ENCODE measurements at places on chromosomes 2 and 18.

- DNase-seq = no peak
Observed at GRCh38 chr18:318791-319291, 51.0 kb upstream of the THOC1 start.

- DNase-seq = no peak
Observed at GRCh38 chr2:20106746-20107145, 55.3 kb upstream of the LAPTM4A start.

DNA sequence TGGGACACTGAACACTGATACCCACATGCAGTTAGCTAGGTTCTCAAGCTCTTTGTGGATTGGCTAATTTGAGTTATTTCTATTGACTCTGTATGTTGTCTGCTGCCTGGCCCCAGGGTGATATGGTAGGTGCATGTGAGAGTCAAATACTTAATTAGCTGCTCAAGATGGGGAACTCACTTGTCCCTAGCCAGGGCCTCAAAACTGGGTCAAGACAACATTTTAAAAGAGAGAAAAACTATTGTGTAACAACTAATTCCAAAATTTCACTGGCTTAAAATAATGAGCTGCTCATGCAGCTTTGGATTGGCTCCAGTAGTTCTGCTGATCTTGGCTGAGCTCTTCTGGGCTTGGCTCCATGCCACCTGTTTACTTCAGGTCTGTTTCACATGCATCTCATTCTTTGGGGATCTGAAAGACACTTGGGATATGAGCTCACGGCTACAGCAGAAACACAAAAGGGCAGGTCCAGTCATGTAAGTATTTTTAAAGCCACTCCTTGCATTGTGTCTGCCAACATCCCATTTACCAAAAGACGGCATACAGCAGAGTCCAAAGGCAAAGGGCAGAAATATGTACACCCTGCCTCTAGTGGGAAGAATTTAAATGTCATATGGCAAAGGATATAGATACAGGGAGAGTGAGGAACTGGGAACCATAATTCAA lies 716.8 kb downstream of the SUCLG1 start:
- DNase-seq = no peak

DNA sequence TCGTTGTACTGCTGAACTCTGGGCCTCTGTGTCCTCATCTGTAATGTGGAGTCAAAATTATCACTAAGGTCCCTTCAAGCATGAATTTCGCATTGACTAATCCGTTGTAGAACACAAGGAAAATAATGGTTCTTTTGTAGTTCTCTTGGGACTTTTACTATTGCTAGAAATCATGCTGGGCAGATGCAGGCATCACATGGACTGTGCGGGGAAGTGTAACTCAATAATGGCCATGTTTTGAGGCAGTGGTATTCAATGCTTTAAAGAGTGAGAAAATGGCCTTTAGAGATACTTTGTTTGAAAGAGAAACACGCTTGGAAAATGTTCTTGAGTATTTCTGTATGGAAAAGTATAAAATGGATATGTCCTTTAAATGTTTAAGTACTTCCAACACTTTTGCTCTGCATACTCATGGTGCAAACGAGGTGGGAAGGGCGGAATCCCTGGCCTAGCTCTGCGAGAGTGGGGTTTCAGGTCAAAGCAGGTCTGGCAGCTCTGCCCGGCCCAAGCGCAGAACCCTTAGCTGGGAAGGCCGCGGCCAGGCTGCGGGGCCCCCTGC lies 117.3 kb upstream of the MSTN start:
- DNase-seq = no peak

- no peak for DNase-seq
Observed at GRCh38 chr2:45750484-45750883, 99.0 kb downstream of the PRKCE start.

- no peak for DNase-seq
Observed at GRCh38 chr2:5401115-5401657, 291.0 kb upstream of the SOX11 start.

GRCh38 chr2:26018184-26019055 lies 15.5 kb upstream of the RAB10 start:
- no peak for DNase-seq

GRCh38 chr2:197675246-197675645 lies at the start of gene RFTN2:
RFTN2 (minus strand) TSS chr2:197675587; CDS start chr2:197675458, 129 bp downstream.
- no peak for DNase-seq

DNA sequence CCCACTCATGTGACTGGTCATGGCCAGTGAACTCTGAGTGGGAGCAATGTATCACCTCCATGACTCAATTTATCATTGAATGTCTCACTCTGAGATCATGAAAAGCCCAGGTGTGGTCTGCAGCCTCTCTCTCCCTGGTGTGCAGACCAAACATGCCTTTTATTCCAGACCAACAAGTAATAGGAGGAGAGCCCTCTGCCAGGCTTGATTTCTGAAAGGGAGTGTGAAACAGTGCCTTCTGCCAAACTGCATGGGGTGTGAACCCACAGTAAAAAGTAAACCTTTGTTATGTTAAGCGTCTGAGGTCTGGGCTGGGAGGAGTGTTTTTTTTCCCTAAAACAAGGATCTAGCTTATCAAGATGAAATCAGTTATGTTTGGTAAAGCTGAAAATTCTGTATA lies 601.2 kb downstream of the ADCYAP1 start:
- no peak for DNase-seq

- DNase-seq = no peak
Observed at GRCh38 chr2:28717339-28717758, 34.3 kb upstream of the PPP1CB start.

GRCh38 chr2:70894765-70895164 lies 40.9 kb upstream of the ATP6V1B1 start:
- DNase-seq = no peak

- no peak for DNase-seq
Observed at GRCh38 chr2:215796140-215796855, 217.1 kb downstream of the MREG start.

- DNase-seq = no peak
Observed at GRCh38 chr2:144759746-144760145, 239.8 kb upstream of the ZEB2 start.

- no peak for DNase-seq
Observed at GRCh38 chr2:220241423-220241822, 614.0 kb downstream of the SLC4A3 start.

DNA sequence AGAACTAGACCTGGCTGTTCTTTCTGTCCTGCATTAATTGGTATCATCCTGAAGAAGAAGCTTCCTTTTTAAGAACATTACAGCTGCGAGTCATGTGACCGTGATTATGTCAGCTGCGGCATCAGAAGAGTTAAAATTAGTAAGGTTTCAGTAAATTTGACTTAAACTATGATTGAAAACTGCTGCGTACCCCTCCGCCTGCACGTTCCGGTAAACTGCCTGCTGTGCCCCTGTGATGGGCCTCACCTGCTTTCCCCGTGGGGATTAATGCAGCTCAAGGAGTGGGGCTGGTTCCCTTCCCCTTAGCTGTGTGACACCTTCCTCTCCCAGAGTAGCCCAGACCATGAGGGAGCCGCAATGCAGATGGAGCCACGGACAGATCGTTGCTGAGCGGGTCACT lies 36.1 kb upstream of the MYO3B start:
- DNase-seq = no peak

GRCh38 chr2:215397632-215398341 lies 38.1 kb downstream of the FN1 start:
- DNase-seq = no peak

DNA sequence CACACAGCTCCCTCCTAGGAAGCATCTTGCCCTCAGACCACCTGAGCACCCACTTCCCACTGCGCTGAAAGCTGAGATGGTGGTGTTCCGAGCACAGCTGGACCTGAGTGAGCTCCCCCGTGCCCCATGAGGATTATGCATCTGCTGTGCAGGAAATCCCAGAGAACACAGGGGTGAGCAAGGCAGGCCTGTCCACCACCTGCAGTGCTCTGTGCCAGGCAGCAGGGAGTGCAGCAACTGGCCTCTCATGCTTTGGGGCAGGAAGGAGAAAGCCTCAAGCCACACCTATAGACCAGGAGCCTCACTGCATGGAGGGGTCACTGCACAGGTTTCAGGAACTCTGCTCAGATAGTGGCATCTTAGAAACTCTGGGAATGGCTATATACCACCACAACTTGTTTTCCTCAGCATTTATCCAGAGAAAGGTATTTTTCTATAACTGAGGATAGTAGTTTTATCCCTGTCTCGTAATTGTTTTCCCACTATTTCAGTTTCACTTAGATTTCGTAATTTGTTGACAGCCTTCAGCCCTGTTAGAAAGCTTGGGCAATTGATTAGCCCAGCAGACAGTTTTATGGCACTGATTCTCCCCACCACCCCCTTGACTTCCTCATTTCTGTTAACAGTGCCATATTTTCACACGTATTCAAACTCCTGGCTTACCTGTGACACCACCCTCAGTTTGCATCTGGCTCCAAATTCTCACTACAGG lies 144.3 kb upstream of the DAPL1 start:
- DNase-seq = no peak

- DNase-seq = no peak
Observed at GRCh38 chr18:23291456-23292205, 156.3 kb downstream of the CABLES1 start.

GRCh38 chr2:17981936-17982335 lies 103.5 kb downstream of the KCNS3 start:
- DNase-seq = no peak

- DNase-seq = no peak
Observed at GRCh38 chr2:58039170-58039611, 7.4 kb upstream of the VRK2 start.

- no peak for DNase-seq
Observed at GRCh38 chr2:63048367-63049171, 2.1 kb upstream of the OTX1 start.

DNA sequence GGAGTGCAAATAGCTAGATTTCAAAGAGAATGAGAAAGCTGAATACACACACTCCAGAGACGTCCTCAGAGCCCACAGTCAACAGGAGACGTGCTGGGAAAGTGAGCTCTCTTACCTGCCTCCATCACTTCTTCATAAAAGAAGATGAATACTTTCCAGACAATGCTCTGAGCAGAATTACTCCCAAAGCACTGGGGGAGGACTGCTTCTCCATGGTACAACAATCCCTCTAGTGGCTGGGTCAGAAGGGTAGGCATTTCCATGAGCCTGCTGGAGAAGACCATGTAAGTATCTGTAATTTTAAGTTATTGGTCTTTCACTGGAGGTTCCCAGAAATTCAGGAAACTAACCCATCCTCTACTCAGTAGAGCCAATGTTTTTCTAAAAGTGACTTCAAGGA lies 190.3 kb downstream of the RBM43 start:
- DNase-seq = no peak

DNA sequence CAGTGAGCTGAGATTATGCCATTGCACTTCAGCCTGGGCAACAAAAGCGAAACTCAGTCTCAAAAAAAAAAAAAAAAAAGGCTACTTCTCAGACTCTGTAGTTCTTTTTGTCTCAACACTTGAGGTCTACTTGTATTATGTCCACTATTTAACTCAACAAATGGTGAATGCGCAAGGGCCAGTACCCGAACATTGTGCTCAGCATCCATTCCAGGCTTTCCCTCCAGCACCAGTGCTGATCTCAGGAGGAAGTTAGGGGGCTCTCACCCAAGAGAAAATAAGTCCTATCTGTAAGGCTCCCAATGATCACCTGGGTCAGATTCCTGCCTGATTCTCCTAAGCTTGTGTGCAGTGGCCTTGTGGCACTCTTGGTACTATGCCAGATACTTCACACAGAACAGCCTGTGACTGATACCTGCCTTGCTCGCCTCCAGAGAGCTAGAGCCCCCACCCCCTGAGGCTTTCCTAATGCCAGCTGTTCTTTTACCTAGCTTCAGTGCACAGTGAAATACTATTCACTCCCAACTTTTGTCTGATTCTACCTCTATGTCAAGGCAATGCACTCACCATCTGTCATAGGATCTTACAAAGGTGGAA lies 74.9 kb downstream of the INO80D start:
- DNase-seq = no peak

- DNase-seq = no peak
Observed at GRCh38 chr2:114753145-114753544, 310.7 kb downstream of the DPP10 start.

DNA sequence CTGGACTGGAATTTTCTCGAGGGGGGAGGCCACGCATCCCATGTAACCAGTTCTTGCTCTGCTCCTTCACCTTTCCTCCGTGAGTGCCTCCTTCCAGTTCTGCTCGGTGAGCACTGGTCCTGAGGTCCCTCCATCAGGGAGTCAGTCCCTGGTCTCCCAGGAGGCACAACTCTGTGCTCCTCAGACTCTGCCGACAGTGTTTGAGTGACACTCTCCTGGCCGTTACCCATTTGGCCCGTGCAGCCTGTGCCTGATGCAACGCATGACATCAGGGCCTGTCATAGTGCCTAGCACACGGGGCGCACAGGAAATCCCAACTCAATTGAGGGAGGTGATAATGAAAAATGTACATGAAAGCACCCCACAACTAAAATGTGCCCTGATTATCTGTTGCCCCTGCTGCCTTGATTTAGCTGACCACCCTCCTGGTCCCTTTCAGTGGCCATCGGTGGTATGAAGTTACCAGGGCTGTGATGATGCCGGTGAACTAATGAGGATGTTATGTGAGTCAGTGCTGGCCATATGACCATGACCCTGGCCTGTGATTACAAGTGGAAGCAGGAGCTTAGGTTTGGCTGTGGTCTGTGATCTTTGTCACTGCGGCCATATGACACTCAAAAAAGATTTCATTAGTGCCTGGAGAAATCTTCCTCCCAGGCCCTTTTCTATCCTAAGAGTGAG lies 144.6 kb downstream of the TDRD15 start:
- DNase-seq = no peak

GRCh38 chr2:53938904-53939303 lies 31.9 kb downstream of the PSME4 start:
- no peak for DNase-seq

- DNase-seq = no peak
Observed at GRCh38 chr18:58789876-58790240, 74.8 kb upstream of the ZNF532 start.

DNA sequence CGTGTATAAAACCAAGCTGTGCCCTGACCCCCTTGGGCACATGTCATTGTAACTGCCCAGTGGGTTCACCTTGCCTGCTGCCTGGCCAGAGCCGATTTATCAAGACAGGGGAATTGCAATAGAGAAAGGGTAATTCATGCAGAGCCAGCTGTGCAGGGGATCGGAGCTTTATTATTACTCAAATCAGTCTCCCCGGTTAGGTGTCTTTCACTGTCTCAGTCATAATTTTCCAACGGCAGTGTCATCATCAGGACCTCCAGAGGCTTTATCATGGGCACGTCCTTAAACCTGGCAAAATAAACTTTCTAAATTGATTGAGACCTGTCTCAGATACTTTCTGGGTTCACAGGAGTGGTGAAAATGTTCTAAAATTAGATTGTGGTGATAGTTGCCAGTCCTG lies 29.6 kb upstream of the PGAP1 start:
- no peak for DNase-seq

DNA sequence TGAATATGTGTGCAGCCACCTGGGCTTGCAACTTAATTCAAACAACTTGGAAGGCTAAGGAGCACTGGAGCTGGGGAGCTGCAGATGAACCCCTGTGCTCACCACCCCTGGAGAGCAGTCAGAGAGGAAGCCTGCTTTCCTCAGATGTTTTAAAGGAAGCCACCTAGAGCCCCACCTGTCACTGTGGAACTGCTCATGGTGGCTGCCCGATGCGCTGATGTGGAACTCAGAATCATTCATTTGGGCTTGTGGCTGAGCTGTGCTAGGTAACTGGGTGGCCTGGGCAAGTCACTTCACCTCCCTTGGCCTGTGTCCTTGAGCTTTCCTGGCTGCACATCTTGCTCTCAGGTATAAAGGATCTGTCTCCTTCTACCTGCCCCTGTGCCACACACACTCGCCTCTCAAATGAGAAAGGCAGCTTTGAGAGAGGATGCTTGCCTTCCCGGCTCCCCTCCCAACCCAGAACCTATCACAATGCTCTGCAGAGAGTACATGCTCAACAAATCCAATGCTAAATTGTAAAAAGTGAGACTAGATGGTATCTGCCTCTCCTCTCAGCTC lies 41.3 kb downstream of the BCL11A start:
- DNase-seq = no peak

- no peak for DNase-seq
Observed at GRCh38 chr2:47656715-47657600, 126.0 kb upstream of the MSH6 start.

Data from CD4-positive, alpha-beta T cell treated with Interleukin-6 at 100 ng/mL for 8 hours (primary cell).